H9 (cell line): ENCODE measurements at places on chromosomes 13 and 19.

DNA sequence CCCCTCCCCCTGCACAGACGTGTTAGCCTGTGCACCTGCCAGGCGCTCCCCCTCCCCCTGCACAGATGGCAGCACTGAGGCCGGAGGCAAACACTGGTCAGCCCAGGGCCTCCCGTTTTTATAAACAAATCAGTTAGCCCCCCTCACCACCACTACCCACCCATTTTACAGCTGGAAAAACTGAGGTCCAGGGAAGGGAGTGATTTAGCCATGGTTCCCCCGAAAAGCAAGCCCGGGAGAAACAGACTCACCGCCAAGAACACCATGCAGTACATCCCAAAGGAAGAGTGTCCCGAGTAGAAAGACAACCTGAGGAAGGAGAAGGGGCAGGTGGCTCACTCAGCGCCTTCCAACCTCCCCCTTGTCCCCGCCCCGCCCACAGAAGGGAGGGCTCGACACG lies 8.7 kb downstream of the PLPP2 start:
- no peak for DNase-seq

DNA sequence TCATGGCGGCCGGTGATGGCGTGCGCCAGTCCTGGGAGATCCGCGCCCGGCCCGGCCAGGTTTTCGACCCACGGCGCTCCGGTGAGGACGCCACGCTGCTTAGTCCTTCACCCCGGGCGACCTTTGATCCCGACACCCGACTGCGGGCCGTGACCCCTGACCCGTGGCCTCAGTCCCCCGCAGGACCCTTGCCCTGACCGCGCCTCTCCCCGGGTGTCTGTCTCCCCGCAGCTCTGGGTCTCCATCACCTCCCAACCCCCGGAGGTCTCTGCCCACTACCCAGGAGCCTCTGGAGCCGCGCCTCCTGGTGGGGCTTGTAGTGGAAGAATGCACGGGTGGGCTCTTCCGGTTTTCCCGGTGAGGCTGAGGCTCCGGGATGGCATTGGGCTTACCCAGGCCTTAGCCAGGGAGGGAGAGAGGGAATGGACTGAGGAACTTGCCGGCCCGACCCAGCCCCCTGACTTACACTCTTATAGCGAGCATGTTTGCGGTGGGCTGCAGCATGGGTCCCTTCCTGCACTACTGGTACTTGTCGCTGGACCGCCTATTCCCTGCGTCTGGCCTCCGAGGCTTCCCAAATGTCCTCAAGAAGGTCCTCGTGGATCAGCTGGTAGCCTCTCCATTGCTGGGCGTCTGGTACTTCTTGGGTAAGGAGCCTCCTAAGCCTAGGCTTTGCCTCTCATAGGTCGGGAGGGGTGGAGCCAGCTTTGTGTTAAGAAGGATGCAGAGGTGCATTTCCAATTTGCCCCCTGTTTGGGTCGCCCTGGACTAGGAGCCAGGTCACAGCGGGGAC lies 566 bp downstream of the MPV17L2 start:
- no peak for DNase-seq

- DNase-seq: no peak
These were observed 48.1 kb upstream of the SERPINE3 start for GRCh38 chr13:51291341-51291740.

- peak; percentile 93 for DNase-seq
These were observed 2.2 kb downstream of the BST2 start for GRCh38 chr19:17402982-17403855.

GRCh38 chr19:41437944-41438574 lies 1.7 kb downstream of the DMAC2 start:
- DNase-seq: no peak

- DNase-seq: peak; percentile 44
These were observed 444.6 kb upstream of the SGCG start for GRCh38 chr13:22736084-22736767.

DNA sequence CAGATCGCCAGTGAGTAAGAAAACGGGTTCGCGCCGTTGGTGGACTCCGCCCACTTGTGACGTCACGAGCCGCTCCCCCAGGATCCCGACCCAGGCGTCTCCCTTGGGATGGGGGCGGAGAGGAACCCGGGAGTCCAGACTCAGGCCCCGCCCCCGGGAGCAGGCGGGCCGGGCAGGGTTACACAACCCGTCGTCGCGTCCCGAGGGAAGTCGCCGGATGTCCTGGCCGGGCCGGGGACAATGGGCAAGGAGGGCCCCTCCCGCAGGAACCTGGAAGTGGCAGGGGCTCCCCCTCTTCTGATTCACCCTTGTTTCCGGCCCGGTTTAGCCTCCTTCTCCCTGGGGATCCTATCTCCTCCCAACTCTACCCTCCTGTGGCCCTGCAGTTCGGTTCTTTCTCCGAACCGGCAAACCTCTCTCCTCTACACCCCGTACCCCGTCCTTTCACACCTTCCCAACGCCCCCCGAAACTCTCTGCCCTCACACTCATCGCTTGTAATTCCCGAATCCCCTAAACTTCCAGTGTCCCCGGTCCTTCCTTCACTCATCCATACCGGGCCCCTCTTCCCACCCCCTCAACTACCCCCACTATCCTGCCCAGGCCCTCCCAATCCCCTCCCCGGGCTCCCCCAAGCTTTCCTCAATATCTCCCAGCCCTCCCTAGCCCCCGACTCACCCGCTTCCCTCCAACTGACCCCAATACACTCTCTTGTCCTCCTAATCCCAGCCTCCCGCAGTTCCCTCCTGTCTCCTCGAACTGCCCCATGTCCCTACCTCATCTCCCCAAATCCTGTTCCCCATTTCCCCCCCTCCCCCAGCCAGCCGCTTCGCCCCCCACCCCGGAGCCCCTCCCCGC lies 20.0 kb upstream of the ERCC1 start:
- DNase-seq: peak; percentile 98

DNA sequence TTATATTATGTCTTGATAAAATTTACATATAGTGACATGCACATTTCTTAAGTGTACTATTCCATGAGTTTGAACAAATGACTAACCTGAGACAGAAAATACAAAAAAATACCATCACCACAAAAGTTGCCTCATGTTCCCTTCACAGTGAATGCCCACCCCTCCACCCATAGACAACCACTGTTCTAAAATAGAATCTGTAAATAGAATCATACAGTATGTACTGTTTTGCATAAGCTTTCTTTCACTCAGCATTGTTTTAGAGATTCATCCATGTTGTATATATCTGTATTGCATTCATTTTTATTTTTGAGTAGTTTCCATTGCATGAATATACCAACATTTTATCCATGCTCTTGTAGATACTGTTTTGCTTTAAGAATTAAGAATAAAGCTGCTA lies 23.3 kb upstream of the RBM26 start:
- no peak for DNase-seq

DNA sequence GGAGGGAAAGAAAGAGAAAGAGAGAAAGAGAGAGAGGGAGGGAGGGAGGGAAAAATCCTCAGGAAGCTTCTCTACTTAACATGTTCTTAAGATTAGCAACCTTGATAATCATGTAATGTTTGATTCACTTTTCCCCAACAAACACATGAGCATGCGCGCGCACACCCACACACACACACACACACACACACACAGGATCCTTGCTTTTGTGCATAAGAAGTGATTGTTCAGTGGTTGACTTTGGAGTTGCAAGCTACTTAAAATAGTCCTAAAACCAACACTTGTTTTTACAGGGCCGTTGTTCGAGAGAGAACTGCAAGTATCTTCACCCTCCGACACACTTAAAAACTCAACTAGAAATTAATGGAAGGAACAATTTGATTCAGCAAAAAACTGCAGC lies 100.0 kb upstream of the RAP2A start:
- no peak for DNase-seq

- no peak for DNase-seq
These were observed 64.8 kb upstream of the FLT1 start for GRCh38 chr13:28559636-28560259.

DNA sequence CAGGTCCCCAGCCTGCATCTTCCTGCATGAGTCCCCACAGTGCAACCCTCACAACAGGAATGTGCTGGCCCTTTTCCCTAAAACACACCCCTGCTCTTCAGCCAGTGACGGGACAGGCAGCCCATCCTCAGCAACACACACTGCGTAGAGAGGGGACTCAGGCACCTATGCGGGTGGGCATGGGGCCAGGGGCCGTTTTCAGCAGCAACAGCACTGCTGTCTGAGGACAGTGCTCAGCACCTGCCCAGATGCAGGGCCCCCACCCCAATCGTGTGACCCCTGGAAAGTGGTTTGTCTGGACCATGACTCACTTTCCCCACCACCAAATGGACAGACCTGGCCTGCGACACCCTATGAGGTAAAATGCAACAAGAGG lies 28.0 kb upstream of the ISYNA1 start:
- no peak for DNase-seq

GRCh38 chr13:112103961-112104880 lies 37.3 kb downstream of the SOX1 start:
- DNase-seq: peak; percentile 66

DNA sequence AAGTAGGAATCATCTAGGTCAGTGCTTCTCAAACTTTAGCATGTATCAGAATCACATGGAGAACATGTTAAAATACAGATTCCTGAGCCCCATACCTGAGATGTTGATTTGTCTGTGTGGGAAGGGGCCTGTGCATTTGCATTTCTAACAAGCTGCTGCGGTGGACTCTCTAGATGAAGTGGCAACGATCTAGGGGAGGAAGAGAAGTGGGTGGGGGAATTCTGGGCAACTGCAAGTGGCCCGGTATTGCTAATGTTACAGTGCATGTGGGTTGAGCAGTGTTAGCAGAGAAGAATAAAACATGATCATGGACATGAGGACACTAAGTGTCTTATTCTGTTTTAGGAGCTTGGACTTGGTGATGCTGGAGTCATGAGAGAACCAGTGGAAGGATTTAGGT lies 329.0 kb downstream of the OLFM4 start:
- no peak for DNase-seq

- no peak for DNase-seq
These were observed 4.0 kb downstream of the GRIN2D start for GRCh38 chr19:48397263-48398101.

GRCh38 chr19:49560358-49560900 lies 19.9 kb downstream of the NOSIP start:
- DNase-seq: peak; percentile 60

DNA sequence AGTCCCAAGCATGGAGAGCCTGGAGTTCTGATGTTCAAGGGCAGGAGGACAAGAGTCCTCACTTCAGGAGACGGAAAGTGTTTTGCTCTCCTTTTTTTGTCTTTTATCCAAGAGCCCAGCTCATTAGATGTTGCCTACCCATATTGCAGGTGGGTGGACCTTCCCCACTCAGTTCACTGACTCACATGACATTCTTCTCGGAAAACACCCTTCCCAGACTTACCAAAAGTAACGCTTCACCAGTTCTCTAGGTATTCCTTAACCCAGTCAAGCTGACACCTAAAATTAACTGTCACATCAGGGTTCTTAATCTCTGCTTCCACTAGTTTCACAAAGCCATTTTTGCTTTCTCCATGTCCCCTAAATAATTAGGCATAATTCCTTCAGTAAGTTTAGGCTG lies 2215.4 kb upstream of the PCDH20 start:
- DNase-seq: no peak

- DNase-seq: no peak
These were observed 6.9 kb upstream of the HTR2A start for GRCh38 chr13:46903748-46904147.

- no peak for DNase-seq
These were observed 66.9 kb downstream of the CYSLTR2 start for GRCh38 chr13:48720621-48721020.

DNA sequence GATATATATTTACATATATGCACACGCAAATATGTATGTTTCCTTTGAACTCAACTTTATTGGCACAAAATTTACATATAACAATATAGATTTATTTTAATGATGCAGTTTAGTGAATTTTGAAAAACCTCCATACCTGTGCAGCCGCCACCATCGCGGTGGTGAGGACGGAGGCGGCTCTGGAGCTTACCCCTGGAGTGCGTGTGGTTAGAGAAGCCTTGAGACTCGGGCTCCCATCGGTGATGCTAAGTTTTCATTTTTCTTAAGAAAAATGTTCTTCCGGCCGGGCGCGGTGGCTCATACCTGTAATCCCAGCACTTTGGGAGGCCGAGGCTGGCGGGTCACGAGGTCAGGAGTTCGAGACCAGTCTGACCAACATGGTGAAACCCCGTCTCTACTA lies 31.8 kb downstream of the GJA3 start:
- peak; percentile 17 for DNase-seq

GRCh38 chr19:18424890-18425514 lies 5.8 kb downstream of the SSBP4 start:
- DNase-seq: no peak

GRCh38 chr13:44132710-44133109 lies 240.9 kb upstream of the SERP2 start:
- DNase-seq: no peak

DNA sequence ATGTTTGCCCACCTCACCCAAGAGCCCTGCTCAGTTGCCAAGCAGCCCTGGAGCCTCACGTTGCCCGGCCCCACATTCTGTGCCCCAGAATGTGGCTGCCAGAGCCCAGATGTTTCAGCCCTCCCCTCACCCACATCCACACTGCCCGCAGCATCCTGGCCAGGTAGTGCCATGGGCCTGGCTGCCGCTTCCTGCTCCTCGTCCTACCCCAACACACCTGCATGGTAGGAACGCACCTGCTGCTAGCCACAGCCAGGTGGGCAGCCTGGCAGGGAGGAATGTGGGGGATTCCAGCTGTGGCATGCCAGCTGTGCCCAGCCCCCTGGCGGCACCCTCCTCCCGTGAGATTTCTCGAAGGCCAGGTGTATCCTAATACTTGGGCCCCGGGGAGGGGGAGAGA lies 7.5 kb upstream of the NFIX start:
- no peak for DNase-seq

DNA sequence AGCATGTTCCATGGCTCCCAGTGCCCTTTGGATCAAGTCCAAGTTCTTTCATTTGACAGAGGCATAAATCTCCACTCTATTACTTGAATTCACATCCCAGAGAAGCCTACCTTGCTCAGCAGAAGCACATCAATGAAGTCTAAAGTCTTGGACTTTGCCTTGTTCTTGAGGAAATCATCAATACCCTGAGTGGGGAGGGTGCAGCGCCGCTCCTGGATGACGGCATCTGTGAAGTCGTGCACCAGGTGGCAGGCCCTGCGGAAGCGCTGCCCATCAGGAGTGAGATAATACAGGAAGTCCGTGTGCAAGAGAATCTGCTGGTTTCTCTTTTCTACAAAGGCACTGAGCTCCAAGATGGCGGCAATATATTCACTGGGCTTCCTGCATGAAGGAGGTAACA lies 10.6 kb downstream of the CYP4F11 start:
- no peak for DNase-seq

- DNase-seq: no peak
These were observed 60.9 kb downstream of the ATP8A2 start for GRCh38 chr13:25432691-25433090.

DNA sequence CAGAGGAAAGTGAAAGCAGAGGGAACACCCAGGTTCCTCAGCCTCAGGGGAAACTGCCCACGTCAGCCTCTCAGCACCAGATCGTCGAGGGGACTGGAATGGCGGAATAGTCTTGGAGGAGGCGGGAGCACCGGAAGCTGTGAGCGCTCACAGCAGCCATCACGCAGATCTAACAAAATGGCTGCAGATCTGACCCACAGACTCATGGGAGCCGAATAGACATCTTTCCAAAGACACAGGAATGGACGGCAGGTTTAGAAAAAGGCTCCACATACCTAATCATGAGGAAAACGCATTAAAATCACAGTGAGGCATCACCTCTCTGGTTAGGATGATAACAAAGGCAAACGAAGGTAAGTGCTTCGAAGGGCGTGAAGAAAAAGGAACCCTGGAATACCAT lies 11.8 kb upstream of the LILRA2 start:
- DNase-seq: no peak

- DNase-seq: peak; percentile 50
These were observed 254.8 kb downstream of the LHFPL6 start for GRCh38 chr13:39347926-39348901.

GRCh38 chr19:10816691-10817090 lies 19.3 kb downstream of the TMED1 start:
- DNase-seq: no peak

GRCh38 chr13:44045180-44045562 lies 165.5 kb downstream of the LACC1 start:
- no peak for DNase-seq
